Effector CD4-positive, alpha-beta T cell (primary cell): ENCODE measurements at places on chromosomes 4 and X.

DNA sequence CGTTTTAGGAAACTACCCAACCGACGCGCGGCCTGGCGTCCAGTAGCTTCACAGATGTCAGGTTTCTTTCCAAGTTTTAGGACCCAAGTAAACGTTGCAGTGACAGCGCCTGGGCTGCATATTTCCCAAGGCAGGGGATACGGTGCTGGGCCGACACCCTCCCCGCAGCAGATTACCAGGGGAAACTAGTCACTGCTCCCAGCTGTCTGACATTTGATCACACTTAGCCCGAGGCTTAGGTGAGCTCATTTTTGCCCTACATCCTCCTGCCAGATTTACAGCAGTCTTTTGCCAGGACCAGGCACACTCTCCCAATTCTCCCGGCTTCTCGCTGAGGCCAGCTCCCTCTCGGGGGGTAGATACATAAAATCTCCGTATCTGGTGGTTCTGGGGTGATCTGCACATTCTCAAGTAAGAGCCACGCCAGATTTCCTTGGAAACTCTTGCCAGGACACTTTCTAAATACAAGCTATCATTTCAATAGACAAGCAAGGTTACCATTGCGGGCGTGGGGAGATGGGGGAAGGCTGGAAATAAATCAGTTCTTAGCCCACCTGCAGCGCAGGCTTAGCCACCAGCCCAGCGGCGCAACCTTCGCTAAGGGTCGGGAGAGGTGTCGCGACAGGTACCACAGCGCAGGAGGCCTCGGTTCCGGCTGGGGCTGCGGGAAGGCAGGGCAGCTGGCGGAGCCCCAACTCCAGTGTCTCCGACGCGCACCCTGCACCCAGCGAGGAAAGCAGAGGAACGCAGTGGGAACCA is 2.5 kb upstream of the SOX3 start:
- no peak for DNase-seq

DNA sequence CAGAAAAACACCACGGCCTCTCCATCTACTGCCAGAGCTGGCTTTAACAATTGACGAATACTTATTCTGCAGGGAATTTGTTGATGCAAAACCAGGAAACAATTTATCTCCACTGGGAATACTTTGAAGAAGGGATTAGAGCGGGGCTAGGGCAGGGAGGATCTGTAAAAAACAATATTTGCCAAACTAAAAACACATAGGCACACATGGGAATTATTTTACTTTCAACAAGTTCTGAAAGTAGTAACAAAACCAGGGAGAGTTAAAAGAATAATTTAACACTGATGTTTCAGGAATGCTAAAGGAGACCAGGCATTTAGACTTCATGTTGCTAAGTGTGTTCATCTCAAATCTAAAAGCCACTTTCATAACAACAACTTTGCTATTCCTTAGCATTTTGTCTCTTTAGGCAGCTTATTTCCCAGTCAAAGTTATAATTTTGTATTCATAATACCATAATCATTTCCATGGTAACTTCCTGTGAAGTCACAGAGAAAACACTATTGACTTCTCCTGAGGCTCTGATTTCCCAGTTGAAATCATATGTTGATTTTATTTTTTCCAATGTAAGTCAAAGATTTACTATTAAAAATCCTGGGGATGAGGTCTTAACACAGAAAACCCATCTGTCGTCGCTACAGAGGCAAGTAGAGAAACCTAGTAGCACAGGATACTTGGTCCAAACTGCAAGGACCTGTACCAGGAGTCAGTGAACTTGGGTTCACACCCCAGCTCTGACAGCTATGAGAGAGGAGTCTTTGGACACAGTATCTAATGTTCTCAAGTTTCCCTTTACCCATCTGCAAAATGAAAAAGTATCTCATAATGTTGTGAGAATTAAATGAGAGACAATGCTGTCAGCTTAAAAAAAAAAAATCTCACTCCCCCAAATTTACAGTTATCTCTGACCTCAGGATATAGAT is 69.3 kb downstream of the SH3RF1 start:
- no peak for DNase-seq

DNA sequence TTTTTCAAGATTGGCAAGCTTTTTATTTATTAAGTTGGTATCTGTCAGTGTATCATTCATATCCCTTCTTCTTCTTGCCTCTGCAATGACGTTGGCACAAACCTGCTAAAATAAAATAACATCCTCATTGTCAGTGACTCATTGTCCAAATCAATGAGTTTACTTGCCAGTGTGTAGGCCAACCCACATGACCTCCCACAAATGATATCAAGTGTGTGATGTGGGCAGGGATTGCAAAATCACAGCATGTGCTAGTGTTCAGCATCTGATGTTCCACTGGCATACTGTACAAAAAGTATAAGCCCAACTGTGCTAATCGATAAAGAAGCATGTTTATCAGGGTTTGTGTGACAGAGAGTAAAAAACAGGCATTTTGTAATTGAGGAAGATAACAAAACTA is 25.5 kb downstream of the GPAT3 start:
- no peak for DNase-seq

- no peak for DNase-seq
Measured at GRCh38 chr4:149980121-149980682, 98.0 kb upstream of the DCLK2 start.

DNA sequence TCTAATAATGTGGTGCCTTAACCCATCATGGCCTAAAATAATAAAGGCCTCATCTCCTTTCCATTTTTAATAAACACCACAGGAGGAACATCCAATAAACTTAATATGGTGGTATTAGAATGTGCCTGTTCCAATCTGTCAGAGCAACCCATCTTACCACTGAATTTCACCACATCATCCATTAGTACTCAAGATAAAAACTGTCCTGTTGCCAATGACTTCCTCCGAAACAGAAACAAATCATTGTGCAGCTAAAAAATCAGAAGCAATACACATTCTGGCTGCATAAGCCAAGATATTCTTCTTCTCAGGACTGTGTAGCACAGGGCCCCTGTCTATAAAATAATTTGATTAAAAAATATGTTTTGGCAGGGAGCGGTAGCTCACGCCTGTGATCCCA is 18.5 kb downstream of the TLR10 start:
- DNase-seq: no peak

GRCh38 chr4:179165000-179165738 is 1722.9 kb upstream of the AGA start:
- DNase-seq: no peak

GRCh38 chr4:120926358-120927025 is 4.0 kb upstream of the PRDM5 start:
- DNase-seq: no peak

DNA sequence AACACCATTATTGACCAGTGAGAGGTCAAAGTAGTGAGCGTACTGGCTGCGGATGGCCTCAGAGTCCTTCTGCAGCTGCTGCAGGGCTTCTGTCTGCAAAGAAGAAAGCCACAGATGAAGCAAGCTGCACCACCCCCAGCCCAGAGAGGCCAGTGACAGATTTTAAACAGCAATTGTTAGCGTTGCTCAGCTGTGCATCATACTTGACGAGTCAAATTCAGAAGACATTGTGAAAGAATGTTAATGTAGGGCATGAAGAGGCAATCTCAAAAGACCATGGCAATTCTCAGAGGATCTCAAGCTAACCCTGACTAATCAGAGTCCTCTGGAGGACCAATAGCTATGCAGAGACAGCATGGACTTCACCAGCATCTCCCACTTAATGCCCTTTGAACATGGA is 16.6 kb downstream of the DKC1 start:
- DNase-seq: no peak

- DNase-seq: no peak
Measured at GRCh38 chrX:112085149-112085548, 2.6 kb upstream of the TRPC5 start.

GRCh38 chr4:184548316-184548647 is 73.9 kb upstream of the IRF2 start:
- DNase-seq: no peak

GRCh38 chrX:118345045-118345463 is 852 bp upstream of the WDR44 start:
- DNase-seq: no peak

DNA sequence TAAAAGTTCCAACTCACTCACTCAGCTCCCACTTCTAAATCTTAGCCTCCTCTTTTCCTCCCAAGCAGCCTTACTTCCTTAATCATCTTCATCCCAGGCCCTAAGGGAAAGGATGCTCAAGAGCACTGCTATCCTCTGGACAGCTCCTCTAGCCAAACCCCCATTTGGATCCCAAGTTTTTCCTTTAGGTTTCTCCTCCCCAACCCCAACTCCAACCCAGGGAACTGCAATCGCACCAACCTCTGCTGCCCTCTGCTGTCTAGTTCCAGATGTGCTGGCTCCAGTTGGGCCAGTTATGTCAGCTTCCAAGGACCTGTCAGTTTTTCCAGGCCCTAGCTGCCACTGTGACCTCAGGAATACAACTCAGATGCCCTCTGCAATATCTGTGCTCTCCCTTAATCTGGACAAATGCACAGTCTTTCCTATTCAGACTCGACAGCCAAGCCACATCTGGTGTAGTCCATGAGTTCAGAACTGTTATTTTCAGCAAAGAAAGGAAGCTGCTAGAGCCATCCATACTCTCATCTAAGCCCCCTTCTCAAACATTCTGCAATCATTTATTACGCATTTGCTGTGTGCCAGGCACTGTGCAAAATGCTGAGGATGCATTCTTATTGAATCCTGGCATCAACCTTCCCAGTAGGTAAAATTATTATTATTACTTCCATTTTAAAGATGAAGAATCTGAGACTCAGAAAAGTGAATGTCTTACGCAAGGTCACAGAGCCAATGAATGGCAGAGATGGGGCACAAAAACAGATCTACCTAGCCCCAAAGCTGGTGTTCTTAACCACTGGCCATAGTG is 12.3 kb upstream of the XPNPEP2 start:
- no peak for DNase-seq

- DNase-seq: no peak
Measured at GRCh38 chrX:80917919-80918318, 108.2 kb upstream of the BRWD3 start.

DNA sequence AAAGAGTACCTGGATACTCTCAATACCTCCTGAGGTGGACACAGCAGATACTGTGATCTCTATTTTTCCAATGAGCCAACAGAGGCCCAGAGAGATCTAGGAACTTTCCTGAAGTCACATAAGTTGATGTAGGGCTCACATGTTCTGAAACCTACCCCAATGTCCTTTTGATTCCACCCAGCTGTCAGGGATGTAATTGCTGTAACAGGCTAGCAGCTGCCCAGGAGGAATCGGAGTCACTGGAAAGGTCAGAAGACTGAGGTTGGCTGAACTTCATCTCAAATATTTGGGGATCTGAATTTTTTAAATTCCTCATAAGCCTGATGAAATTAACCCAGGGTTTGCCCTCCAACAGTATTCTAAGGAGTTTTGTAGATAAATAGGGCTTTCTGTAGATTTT is 52.5 kb upstream of the PROM1 start:
- no peak for DNase-seq

GRCh38 chrX:18647621-18648020 is 24.3 kb downstream of the RS1 start:
- DNase-seq: no peak

- DNase-seq: no peak
Measured at GRCh38 chrX:149511081-149511480, 6.0 kb upstream of the IDS start.

DNA sequence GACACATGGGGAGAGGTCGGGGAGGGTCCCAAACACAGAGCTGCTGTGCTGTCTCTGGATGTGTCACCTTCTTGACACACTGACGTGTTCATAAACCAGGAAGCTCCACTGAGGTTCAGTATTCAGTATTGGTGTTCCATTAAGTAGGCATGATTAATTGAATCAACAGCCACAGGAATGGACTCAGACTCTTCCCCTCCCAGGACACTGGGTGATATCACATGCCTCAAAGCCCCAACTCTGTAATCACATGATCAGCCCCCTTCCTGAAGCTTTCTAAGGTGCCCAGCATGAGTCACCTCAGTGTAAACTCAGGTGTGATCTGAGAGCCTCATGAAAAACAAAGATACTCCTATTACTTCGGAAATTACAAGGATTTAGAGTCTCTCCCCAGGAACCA is 21.1 kb upstream of the HNRNPD start:
- DNase-seq: no peak

DNA sequence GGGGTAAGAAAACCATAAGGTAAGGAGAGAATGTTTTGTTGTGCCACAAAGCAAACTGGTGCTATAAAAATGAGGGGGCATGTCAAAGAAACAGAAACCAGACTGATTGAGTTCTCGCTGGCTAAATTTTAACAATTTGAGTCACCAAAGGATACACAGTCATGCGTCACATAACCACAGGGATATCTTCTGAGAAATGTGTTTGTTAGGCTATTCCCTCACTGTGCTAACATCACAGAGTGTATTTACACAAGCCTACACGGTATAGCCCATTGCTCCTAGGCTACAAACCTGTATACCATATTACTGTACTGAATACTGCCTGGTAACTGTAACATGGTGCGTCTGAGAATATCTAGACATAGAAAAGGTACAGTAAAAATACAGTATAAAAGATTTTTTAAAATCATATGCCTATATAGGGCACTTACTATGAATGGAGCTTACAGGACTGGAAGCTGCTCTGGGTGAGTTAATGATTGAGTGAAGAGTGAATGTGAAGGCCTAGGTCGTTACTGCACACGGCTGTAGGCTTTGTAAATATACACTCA is 50.1 kb downstream of the FBXW7 start:
- peak; percentile 10 for DNase-seq

DNA sequence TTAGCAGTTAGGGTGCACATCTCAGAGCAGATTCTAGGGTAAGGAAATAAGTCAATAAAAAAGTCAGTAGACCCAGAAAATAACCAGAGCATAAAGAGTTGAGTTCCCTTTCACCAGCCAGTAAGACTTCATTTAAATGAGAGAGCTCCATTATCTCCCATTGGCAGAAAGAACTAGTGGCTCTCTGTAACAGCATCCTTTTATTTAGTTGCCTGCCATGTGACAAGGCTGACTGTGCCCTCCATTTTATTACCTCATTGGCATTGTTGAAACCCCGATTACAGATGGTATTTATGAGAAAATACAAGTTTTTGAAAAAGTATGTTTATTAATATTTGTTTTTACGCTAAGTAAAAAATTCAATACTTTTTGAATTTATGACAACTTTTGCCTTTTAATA is 859.5 kb upstream of the NDST4 start:
- no peak for DNase-seq

GRCh38 chrX:133985967-133986683 is 731 bp upstream of the GPC3 start:
- no peak for DNase-seq

DNA sequence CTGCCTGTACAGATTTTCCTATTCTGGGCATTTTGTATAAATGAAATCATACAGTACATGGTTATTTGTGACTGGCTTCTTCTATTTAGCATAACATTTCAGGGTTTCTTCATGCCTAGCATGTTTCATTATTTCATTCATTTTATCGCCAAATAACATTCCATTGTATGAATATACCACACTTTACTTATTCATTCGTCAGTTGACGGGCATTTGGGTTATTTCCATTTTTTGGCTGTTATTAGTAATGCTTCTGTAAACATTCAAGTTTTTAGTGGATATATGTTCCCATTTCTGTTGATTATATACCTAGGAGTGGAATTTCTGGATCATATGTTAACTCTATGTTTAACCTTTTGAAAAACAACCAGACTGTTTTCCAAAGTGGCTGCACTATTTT is 47.5 kb downstream of the INTS12 start:
- no peak for DNase-seq
